ENCODE measurements at places on chromosomes 5 and 9. TPM values are rescaled to one million over a fixed set of nuclear protein-coding genes. Genes with fewer than 3 reads are reported as not detected.

The ADCY2 gene
- polyA plus RNA-seq: 6.6 TPM

The IL3 gene
- polyA plus RNA-seq: not detected

The MEGF10 gene
- polyA plus RNA-seq: 0.43 TPM

The PHF24 gene
- polyA plus RNA-seq: 0.18 TPM

The SLC24A2 gene
- 0.03 TPM for polyA plus RNA-seq

The RNF224 gene
- polyA plus RNA-seq: 0.09 TPM

The LRRC26 gene
- not detected for polyA plus RNA-seq

The HMCN2 gene
- polyA plus RNA-seq: 14.6 TPM

The SIT1 gene
- polyA plus RNA-seq: 0.60 TPM

The TBC1D2 gene
- polyA plus RNA-seq: 15.2 TPM

The SLC25A48 gene
- polyA plus RNA-seq: 0.04 TPM

The SPAAR gene
- polyA plus RNA-seq: 1.4 TPM

The PROB1 gene
- 3.1 TPM for polyA plus RNA-seq

The RNF183 gene
- 0.15 TPM for polyA plus RNA-seq

The FRMD3 gene
- 4.8 TPM for polyA plus RNA-seq

The HTR1A gene
- not detected for polyA plus RNA-seq

The DMRTA1 gene
- polyA plus RNA-seq: 0.14 TPM

The TEX48 gene
- not detected for polyA plus RNA-seq

The OR1L6 gene
- not detected for polyA plus RNA-seq

The SCGB3A2 gene
- polyA plus RNA-seq: not detected

The PCDHGB3 gene
- 1.4 TPM for polyA plus RNA-seq

The GCNT4 gene
- polyA plus RNA-seq: 3.2 TPM

The TPM2 gene
- polyA plus RNA-seq: 7,869 TPM

The CCNO gene
- 2.8 TPM for polyA plus RNA-seq

The MYMK gene
- not detected for polyA plus RNA-seq

The CCNJL gene
- polyA plus RNA-seq: 2.0 TPM

The CLIC3 gene
- 11.0 TPM for polyA plus RNA-seq

The DEPDC1B gene
- 0.23 TPM for polyA plus RNA-seq

The INSL6 gene
- polyA plus RNA-seq: not detected

The ASPN gene
- 7.6 TPM for polyA plus RNA-seq

The CDH18 gene
- polyA plus RNA-seq: 0.06 TPM

The OR1Q1 gene
- not detected for polyA plus RNA-seq

The SLIT3 gene
- polyA plus RNA-seq: 64.7 TPM

The FAT2 gene
- 2.7 TPM for polyA plus RNA-seq

The YTHDC2 gene
- 9.5 TPM for polyA plus RNA-seq

All from urinary bladder (tissue), 4 donors.